Activated CD4-positive, CD25-positive, alpha-beta regulatory T cell treated with anti-CD3 and anti-CD28 coated beads, Interleukin-2, amount 50 U/mL, for 24 hours (primary cell): ENCODE measurements at places on chromosomes 5 and 9.

DNA sequence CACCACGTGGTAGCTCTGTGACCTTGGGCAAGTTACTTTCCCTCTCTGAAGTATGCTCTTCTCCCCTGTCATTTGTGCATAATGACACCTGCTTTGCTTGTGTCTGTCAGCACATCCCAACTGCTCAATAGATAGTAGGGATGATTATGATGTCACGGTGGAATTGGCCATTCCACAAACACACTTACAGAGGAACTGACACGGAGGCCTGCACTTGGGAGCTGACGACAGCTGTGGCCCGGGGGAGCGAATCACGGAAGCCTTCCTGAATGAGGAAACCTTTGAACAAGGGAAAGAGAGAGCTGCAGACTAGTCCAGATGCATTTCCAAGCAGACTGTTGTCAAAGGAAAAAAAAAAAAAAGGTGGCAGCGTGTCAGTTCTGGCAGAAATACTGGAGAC, 21.0 kb downstream of the TLX3 start:
- no peak for ATAC-seq

DNA sequence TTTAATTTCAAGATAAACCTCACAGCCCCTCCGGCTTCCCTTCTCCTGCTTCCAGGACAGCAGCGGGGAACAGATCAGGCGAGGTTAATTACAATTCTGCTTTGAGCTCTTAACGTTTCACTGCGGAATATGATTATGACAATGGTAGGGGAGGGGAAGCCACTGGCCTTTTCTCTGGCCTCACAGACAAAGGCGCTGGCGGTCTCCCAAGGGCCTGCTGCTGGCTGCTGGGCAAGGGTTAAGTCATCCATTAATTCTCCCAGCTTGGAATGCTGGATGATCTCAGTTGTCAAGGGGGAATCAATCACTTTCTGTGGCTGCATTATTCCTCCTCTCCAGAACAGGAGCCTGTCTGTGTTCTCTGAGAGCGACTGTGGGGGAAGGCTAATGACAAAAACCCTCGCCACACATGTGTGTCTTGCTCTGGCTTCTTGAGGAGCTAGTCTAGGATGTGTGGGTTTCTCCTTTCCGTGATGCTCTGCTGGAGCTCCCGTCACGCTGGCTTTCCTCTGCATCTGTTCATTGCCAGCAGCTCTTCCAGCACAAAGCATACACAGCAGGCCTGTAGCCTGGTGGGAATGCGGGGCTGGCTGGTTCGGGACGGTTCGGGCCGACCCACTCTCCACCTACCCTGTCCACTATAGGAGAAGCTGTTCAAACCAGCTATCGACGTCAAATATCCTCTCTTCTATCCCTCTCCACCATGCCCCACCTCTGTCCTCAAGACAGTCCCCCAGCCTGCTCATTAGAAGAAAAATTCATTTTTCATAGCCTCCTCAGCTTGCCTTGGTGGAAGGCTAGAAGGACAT, 82.8 kb downstream of the DCP2 start:
- ATAC-seq, result no peak

DNA sequence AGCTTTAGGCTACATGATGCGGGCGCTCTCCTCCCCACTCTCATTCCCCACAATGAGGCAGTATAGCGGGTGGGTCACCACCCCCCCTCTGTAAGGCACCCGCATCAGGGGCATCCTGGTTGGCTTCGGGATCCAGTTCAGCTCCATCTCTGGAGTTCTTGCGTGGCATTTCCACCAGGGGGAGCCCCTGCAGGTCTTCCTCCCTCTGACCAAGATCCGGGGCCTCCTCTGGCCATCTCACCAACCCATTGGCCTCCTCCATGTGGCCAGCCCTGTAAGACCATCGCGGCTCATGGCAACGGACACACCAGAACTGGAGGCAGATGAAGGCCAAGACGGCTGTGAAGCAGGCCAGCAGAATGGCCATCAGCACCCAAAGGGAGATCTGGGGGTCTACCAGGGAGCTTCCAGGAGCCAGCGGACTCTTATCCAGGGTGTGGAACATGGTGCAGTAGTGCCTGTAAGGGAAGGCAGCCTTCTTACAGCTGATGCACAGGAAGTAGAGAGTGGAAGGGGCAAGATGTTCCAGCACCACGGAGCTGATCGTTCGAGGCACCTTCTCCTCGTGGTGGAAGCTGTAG, 77.0 kb downstream of the CYFIP2 start:
- ATAC-seq, result no peak

- no peak for ATAC-seq
Observed at GRCh38 chr5:57626703-57627102, 144.1 kb upstream of the ACTBL2 start.

DNA sequence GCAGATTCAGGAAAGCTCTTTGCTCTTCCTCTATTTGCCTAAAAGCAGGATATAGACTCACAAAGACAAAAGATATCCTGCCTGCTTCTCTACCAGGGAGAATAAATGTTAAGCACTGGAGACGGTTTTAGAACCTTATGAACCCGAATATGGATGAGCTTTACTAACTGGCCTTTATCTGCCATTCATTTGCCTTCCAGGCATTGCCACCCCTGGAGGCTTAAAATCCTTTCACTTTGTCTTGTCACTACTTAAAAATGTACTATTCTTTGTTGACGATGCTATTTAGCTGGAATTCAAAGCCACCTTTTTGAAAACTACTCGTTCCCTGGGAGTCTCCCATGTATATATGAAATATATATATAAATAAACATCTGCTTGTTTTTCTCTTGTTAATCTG, 23.2 kb upstream of the LVRN start:
- no peak for ATAC-seq

- no peak for ATAC-seq
Observed at GRCh38 chr9:35559792-35560530, 45.1 kb upstream of the TESK1 start.
